ENCODE measurements at places on chromosomes 12 and 14.

DNA sequence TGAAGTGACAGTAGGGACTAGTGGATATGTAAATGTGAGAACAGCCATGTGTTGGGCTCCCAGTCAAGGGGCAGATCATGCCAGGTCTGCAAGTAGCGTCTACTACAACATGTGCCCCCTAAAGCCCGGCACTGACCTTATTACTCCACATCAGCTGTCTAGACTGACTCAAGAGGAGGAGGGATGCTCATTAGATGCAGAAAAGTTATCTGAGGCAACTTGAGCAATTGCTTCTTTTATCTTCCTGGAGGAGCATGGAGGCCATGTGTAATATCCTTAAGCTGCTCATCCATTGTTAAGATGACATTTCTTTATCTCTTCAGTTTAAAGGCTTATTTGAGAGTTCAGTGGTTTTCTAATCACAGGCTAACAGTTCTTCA is 404.7 kb upstream of the FLRT2 start:
- DNase-seq = no peak

GRCh38 chr12:43208627-43209026 is 343.4 kb downstream of the ADAMTS20 start:
- DNase-seq = no peak

GRCh38 chr14:86541972-86542371 is 1012.0 kb downstream of the FLRT2 start:
- DNase-seq = no peak

DNA sequence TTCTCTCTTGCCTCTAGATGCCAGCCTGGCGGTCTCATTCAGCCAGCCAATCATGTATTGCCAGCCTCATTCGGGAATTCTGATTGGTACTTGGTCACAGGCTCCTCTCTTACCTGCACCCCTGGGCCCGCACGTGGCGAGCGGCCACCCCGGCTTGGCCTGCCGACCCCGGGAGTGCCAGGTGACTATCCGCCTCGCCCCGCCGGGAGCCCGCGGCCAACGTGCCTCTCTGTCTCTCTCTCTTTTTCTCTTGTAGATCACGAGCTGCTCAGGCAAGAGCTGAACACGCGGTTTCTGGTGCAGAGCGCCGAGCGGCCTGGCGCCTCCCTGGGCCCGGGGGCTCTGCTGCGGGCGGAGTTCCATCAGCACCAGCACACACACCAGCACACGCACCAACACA is 39.3 kb downstream of the LRCOL1 start:
- DNase-seq = no peak

DNA sequence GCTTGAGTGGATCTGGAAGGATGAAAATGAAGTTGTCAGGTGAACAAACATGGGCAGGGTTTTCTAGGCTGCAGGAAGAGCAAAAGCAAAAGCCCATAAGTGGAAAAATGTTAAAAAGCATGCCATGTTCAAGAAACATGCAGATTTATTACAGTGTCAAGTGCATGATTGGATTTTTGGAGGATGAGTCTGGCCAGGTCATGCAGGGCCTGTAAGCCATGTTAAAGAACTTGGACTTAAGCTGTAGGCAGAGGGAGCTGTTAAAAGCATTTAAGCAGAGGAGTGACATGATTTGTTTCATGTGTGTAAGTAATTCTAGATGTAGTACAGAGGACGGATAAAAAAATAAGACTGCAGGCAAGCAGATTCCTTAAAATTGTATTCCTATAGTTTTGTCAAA is 16.3 kb upstream of the SINHCAF start:
- no peak for DNase-seq
